ENCODE measurements at places on chromosomes 2 and 18. TPM values are rescaled to one million over a fixed set of nuclear protein-coding genes. Genes with fewer than 3 reads are reported as not detected.

CNDP1 gene
- not detected for total RNA-seq

TRIB2 gene
- 20.5 TPM for total RNA-seq

SOWAHC gene
- total RNA-seq: 3.6 TPM

PRSS56 gene
- total RNA-seq: not detected

ALPG gene
- not detected for total RNA-seq

DNA sequence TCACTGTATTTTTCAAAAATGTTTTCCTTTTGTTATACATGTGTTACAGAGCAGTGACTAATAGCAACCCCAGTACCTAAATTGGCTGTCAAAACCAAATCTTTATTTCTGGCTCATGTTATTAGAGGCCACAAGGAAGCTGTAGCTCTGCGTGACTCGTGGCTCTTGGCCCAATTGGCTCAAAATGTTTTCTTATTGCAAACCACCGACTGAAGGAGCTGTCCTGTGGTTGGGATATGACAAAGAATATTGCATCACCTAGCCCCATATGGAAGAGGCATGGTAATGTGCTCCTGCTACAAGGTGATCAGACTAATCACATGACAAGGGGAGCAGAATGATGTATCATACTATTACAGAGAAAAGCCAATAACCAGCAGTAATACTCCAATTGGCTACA, 1058.5 kb downstream of the CBLN2 start:
- DNase-seq: no peak
- no peak overlapping the region for H3K4me3 ChIP-seq
- H3K36me3 ChIP-seq: no peaks in the 10 kb centered on the region
- no peaks in the 10 kb centered on the region for H3K4me1 ChIP-seq
- H3K27me3 ChIP-seq: no peaks in the 10 kb centered on the region
- H3K27ac ChIP-seq: no peak overlapping the region

GRCh38 chr2:154620471-154620870, 78.0 kb upstream of the KCNJ3 start:
- no peak overlapping the region for H3K4me3 ChIP-seq
- H3K36me3 ChIP-seq: no peaks in the 10 kb centered on the region
- no peak for DNase-seq
- H3K4me1 ChIP-seq: no peaks in the 10 kb centered on the region

GRCh38 chr2:226644399-226644865, 155.2 kb downstream of the IRS1 start:
- DNase-seq: no peak
- H3K4me1 ChIP-seq: no peaks in the 10 kb centered on the region
- peaks cover 23% of the 10 kb centered on the region for H3K27me3 ChIP-seq
- H3K4me3 ChIP-seq: no peak overlapping the region
- no peak overlapping the region for H3K27ac ChIP-seq

GRCh38 chr2:197908156-197908555, 103.8 kb downstream of the PLCL1 start:
- H3K4me3 ChIP-seq: no peak overlapping the region
- no peaks in the 10 kb centered on the region for H3K36me3 ChIP-seq
- no peak overlapping the region for H3K27ac ChIP-seq

- H3K36me3 ChIP-seq: no peaks in the 10 kb centered on the region
- DNase-seq: no peak
- H3K4me3 ChIP-seq: no peak overlapping the region
- H3K4me1 ChIP-seq: peaks cover 5% of the 10 kb centered on the region
- H3K27ac ChIP-seq: no peak overlapping the region
- no peaks in the 10 kb centered on the region for H3K27me3 ChIP-seq
Measured at GRCh38 chr2:226118471-226119429, 680.9 kb downstream of the IRS1 start.
